Stimulated activated CD4-positive, alpha-beta T cell treated with anti-CD3 and anti-CD28 coated beads, Interleukin-15, amount 100 ng/mL, for 48 hours (primary cell): ENCODE measurements at places on chromosomes 6 and 20.

DNA sequence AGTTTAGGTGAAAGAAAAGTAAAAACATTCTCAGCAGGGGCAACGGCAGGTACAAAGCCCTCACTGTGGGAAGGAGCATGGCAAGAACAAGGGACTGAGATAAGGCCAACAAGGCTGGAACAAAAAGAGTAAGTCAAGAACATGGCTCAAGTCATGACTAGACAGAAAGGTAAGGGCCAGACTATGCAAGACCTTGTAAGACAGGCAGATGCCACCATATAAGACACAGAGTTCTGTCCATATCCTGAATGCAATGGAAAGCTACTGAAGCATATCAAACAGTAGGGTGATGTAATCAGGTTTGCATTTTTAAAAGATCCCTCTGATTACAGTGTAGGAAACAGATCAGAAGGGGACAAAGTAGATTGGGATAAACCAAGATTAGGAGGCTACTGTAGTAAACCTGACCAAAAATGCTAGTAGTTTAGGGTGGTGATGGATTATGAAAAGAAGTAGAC lies 5.5 kb downstream of the REV3L start:
- no peak for DNase-seq

GRCh38 chr6:45872827-45873365 lies 142.8 kb downstream of the CLIC5 start:
- DNase-seq = no peak

GRCh38 chr6:109059571-109060021 lies 35.0 kb downstream of the SESN1 start:
- DNase-seq = no peak

DNA sequence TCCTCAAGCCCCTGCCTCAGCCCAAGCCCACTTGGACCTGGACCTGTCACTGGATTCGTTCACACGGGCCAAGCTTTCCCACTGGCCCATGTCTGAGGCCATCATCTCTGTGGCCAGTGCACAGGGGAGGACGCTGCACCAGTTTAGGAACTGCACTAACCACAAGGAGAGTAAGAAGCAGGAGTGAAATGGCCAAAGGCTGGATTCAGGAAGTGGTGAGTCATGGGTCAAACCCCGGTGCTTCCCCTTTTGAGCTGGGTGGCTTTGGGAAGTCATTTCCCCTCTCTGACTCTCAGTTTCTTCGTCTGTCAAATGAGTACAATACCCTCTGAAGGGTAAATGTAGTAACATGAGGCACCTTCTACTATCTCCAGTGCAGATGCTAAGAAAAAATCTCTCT lies 87.9 kb downstream of the CD40 start:
- DNase-seq = no peak

DNA sequence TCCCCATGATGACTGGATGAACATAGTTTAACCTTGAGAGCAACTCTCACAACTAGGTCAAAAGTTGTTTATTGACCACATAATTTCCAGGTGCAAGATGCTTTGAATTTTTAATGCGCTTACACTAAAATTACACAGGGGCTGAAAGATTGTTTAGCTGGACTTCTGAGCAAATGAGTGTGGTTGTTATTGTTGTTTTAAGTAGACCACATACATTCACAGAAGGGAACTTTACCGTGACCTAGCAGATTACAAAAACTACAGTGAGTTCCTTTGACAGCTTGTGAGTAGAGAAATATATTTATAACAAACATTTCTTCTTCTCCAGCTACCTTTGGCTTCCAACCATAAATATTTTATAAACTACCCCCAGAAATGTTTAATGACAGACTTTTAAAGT lies 178.9 kb downstream of the UST start:
- DNase-seq = no peak

DNA sequence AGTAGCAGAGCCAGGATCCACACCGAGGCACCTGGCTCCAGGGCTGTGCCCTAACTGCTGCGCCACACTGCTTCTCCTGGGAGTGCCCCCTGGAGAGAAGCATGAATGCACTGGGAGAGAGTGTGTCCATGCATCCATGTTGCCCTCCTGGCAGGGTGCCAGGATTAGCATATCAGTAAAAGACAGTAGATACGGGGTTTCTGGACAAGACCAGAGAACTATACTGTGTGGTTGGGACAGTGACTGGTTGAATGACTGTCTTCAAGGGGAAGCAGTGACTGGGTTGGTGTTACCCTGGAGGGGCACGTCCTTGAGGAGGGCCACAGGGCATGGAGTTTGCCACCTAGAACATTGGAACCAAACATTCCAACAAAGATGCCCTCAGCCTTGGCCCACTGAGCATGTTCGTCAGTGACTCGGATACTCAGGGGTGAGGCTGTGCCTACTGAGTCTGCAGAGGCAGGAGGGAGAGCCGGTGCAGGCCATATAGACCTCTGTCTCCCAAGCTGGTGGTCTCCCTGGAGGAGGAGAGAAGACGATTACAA lies 288.8 kb downstream of the CDC5L start:
- DNase-seq = no peak

DNA sequence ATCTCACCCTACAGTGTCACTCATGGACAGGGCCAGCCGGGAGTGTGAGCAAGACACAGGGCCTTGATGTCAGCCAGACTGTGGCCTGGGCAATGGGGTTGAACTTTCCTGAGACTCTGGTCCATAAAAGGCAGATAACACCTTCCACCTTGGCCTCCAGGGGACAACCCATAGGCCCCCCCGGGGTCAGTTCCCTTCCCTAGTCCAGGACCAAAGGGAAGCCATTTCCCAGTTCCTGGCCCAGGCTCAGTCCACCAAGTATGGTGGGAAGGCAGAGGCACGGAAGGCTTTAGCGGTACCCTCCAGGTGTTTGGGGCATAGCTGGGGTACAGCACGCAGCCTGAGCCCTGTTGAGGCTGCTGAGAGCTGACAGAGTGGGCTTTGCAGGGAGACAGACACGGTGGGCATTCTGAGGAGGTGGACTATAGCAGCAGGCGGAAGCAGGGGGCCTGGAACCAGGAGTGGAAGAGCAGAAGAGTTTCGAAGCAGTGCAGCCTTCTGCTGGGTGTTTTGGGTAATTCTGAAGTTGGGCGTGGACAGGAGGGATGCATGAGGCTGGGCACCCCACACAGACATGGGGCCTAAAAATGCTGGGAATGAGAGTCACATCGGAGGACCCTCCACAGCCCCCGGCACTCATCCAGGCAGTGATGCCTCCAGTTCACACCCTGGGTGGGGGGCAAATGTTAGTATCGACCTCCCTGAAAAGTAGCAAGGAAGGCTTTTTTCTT lies 43.9 kb upstream of the CD93 start:
- DNase-seq = no peak

DNA sequence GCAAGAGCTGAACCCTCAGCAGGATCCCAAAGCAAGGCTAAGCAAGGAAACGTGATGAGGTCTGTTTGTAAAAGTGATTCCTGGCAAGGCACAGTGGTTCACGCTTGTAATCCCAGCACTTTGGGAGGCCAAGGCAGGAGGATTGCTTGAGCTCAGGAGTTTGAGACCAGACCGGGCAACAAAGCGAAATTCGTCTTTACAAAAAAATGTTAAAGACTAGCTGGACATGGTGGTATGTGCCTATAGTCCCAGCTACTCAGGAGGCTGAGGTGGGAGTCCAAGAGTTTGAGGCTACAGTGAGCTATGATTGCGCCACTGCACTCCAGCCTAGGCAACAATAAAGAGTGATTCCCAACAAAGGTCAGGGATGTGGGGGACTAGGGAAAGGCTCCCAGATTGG lies 4.1 kb upstream of the XKR7 start:
- DNase-seq = no peak

DNA sequence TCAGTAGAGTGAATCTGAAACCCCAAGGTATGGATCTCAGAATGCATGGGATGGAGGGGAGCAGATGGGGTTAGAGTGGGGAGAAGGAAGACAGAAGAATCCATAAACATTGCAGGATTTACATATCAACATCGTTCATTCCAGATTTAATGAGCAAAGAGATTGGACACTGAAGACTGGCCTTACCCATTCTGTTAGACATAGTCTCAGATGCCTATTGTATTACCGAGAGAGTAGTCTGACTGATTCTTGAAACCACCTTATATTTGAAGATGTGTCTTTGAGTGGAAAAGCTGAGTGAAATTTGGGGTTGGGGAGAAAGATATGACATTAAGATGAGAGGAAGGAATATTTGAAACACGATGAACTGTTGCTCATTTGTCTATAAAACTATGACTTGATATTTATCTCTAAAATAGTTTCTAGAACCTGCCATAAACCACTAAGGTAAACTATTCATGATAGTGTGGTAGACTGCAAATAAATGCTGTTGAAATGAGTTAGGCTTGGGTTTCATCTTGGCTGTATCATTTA lies 5.7 kb downstream of the HLA-DRA start:
- no peak for DNase-seq

DNA sequence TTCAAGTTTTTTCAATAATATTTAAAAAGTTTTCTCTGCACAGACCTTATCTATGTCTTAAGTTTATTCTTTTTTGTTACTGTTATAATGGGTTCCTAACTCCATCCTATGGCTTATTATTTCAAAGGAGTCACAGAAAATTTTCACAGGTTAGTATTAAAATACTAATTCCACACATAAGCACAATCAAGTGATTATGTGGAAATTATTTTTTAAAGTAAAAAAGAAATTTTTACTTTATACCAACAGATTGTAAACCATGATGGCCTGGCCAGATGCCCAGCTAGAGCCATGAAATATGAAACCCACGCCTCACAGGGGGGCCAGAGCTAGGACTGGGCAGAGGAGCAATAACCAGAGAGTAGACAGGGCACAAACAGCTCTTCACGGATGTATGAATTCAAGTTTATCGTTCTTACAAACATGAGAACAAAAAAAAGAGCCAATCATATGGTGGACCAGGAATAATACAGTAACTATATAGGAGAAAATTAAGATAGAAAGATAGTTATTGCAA lies 34.0 kb downstream of the NUDT3 start:
- no peak for DNase-seq

- DNase-seq = no peak
These were observed 32.8 kb downstream of the TBC1D7 start for GRCh38 chr6:13295576-13295975.

DNA sequence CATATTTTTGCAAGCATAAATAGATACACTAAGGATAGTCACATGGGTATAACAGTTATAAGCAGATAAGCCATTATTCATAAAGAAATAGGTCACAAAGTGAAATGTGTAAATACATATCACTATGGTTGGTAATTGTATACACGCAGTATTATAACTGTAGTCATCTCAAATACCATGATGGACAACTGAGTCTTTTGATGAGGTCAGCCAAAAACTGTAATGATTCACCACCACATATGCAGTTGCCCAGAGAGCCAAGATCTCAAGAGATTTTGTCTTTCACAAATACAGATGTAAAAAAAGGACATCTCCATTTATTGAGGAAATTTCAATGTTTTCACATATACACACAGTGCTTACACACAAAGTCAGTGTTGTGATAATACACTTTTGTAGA lies 28.3 kb downstream of the ZNF292 start:
- no peak for DNase-seq

DNA sequence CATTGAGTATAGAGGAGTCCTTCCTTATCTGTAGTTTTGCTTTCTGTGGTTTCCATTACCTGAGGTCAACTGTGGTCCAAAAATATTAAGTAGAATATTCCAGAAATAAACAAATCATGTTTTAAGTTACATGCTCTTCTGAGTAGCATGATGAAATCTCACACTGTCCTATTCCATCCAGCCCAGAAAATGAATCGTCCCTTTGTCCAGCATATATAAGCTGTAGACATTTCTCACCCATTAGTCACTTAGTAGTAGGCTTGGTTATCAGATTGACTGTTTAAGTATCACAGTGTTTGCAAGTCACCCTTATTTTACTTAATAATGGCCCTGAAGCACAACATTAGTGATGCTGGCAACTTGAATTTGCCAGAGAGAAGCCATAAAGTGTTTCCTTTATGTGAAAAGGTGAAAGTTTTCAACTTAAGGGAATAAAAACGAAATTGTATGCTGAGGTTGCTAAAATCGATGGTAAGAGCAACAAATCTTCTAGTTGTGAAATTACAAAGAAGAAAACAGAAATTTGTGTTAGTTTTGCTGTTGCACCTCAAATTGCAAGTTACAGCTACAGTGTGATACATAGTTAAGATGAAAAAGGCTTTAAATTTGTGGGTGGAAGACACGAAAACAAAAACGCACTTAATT lies 198.6 kb upstream of the SIM1 start:
- no peak for DNase-seq

- no peak for DNase-seq
These were observed 610 bp downstream of the PSORS1C1 start for GRCh38 chr6:31114970-31115849.

GRCh38 chr6:108113557-108114519 lies 39.3 kb upstream of the OSTM1 start:
- DNase-seq = no peak

DNA sequence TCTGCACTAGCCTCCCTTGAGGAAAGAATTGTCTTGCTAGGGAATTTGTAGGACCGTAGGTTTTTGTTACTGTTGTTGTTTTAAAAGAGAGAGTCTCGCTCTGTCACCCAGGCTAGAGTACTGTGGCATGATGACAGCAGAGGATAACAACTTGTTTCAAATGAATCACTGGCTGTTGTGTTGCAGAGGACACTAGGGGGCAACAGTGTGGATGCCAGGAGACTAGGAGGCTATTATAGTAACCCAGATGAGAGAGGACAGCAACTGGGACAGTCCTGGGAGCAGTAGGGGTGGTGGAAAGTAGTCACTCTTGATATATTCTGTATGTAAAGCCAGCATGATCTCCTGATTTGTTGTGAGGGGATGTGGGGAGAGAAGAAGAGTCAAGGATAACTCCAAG lies 41.8 kb upstream of the LAMA4 start:
- no peak for DNase-seq

- no peak for DNase-seq
These were observed 113.9 kb downstream of the GMPR start for GRCh38 chr6:16352258-16352635.

DNA sequence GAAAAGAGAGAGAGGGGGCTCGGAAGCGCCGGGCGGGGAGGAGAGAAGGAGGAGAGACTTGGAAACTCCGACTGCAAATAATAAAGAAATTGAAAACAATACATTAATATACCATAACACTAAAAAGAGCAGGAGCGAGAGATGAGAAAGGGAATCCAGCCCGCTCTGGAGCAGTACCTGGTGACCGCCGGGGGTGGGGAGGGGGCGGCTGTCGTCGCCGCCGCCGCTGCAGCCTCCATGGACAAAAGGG lies 338 bp downstream of the E2F3 start:
- no peak for DNase-seq

- no peak for DNase-seq
These were observed 149.1 kb upstream of the TENT5A start for GRCh38 chr6:81901551-81901966.

- DNase-seq = no peak
These were observed 4.3 kb downstream of the PFDN4 start for GRCh38 chr20:54212226-54212625.

- DNase-seq = peak; percentile 4
These were observed 87.5 kb downstream of the CRYBG1 start for GRCh38 chr6:106448000-106448426.

DNA sequence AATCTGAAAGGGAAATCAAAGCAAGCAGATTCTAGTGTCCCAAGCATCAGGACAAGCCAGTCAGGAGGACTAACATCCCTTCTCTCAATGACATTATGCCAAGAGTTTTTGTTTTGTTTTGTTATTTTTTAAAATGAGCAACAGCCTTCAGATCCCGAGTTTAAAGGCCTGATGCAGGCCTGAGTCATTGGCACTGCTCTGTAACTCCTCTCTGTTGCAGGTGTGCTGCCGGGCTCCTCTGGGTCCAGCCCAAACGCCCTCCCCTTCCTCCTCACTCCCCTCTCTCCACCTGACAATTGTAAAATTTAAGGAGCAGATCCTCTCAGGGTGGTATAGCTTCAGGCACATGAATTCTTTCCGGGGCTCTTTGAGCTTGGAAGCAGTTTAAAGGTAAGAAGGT lies 502.0 kb downstream of the BMP2 start:
- DNase-seq = no peak
